Non-pigmented ciliary epithelial cell (primary cell): ENCODE measurements at places on chromosomes 7 and 10.
A peak's percentile ranks its signal among the peaks of the same experiment; 100 is the strongest.

DNA sequence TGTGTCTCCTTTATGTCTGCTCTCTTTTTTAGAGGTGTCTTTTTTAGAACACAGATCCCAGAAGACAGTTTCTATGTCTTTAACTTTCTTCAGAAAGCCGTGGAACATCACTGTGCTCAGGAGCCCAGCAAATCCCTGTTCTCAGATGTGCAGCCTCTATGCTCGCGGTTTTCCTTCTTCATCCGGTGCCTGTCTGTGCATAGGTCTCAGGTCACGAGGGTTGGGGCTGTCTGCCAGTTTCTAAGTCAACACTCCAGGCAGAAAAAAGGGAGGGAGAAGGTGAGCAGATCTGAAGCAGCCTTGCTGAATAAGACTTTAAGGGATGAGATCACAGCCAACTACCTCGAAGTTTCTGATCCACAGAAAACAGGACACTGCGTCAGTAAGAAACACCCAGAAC, 68.5 kb downstream of the CRTAC1 start:
- DNase-seq: no peak

GRCh38 chr10:60340973-60341372, 48.7 kb downstream of the ANK3 start:
- no peak for DNase-seq

GRCh38 chr10:10871352-10871751, 146.3 kb upstream of the CELF2 start:
- no peak for DNase-seq

GRCh38 chr7:128892521-128893250, 17.8 kb downstream of the KCP start:
- no peak for DNase-seq

- peak; percentile 76 for DNase-seq
These were observed 20.9 kb downstream of the MAP3K8 start for GRCh38 chr10:30454744-30455510.

- DNase-seq: no peak
These were observed 322.3 kb downstream of the WDR37 start for GRCh38 chr10:1378473-1378872.

- DNase-seq: no peak
These were observed 505 bp downstream of the HNRNPA2B1 start for GRCh38 chr7:26200038-26200443.

- DNase-seq: no peak
These were observed 88.7 kb upstream of the MYL10 start for GRCh38 chr7:101717628-101718357.

DNA sequence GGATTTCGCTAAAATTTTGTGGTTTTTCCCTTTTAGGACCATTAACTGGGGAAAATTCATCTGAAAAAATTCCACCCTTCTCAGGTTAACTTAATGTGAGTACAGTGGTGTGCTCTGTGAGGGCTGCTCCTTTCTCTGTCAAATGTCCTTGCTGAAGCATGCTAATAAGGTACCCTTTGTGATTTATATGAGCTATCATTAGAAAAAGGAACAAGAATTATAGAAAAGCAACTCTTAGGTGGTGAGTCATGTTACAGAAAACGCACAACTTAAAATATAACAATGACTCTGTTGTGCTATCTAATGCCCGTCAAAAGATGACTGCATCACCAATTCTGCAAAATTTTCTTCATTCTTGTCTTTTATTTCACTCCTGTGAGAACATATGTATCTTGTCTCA, 162.0 kb upstream of the MAGI2 start:
- DNase-seq: no peak

GRCh38 chr7:28516390-28517172, 104.3 kb downstream of the CREB5 start:
- DNase-seq: no peak

DNA sequence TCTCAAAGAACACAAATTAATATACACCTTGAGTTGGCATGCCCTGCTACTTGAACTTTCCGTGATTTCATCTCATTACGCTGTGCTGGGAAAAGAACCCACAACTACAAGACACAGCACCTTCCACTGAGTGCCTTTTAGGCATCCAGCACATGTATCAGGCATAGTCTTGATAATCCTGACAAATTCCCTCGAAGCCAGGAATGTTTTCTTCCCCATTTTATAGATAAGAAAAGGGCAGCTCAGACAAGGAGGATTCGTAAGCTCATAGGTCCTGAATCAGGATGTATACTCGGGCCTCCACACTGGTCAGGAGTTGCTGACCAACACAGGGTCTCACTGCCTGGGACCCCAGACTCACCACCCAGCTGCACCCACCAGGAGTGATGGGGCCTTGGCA, 368.6 kb downstream of the TNS3 start:
- no peak for DNase-seq

- no peak for DNase-seq
These were observed 221.1 kb downstream of the SEMA3E start for GRCh38 chr7:83427884-83428283.

DNA sequence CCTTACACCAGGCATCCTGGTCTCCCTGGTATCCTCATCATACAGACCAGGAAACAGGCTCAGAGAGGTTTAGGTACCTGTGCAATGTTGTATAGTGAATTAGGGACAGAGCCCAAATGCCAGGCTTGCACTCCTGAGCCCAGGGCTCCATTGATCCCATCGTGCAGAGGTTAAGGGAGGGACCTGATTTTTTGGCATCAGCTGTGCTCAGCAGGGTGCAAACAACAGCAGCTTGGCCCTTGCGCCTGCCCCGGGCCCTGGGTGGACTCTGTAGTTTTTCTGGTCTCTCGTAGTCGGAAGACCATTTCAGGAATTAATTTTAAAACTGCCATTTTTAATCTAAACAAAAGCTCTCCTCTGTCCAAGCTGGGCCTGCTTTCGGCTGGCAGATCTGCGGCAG, 79.2 kb downstream of the COL26A1 start:
- no peak for DNase-seq

DNA sequence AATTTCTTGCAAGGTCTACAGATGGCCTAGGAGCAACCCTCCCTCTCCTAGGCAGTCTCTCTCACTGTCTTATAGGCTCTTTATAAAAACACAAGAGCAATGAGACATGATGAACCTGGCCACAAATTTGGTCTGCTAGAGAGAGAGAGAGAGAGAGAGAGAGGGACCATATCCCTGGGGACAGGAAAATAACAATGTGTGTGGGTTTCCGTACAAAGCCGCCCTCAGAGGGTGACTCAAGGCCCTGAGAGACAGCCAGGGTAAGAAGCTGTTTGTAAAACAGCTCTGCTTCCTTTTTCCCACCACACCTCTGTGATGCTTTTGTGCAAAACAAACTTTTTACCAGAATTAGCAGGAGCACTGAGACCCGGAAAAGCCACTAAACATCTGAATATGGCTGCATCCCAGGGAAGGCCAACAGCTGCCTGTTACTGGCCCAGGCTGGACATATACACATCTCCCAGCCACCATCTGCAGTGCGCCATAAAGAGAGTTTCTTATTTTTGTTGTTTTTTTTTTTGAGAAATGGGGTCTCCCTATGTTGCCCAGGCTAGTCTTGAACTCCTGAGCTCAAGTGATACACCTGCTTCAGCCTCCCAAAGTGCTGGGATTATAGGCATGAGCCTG, 18.4 kb downstream of the GIMAP5 start:
- no peak for DNase-seq

- DNase-seq: no peak
These were observed 131.1 kb upstream of the TBX20 start for GRCh38 chr7:35384761-35385700.

- DNase-seq: no peak
These were observed 110.1 kb downstream of the CDK14 start for GRCh38 chr7:90706072-90706716.

DNA sequence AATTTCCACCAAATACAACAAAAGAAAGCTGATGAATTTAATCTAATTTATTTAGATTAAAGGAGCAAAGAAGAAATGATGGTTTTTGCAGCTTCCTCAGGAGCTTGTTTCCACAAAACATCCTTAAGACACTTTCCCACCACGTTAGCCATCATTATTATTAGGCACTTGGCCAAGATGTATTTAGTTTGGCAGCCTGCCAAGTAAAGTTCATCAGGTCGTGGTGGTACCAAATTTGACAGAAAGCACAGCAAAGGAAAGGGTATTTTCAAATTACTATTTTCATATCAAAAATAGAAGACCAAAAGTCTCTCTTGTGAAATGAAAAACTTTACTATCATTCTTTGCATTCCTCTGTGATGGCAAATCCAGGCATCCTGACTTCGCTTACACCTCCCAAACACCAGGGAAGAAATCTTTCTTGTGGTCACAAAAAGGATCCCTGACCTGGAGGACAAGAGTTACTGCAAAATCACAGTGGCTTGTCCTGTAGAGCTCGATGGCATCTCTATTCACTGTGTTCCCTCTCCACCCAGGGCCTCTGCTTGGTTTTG, 123.1 kb upstream of the INHBA start:
- no peak for DNase-seq

GRCh38 chr7:157570531-157571200, 233.9 kb downstream of the DNAJB6 start:
- DNase-seq: peak; percentile 6

- no peak for DNase-seq
These were observed 1673.4 kb downstream of the REEP3 start for GRCh38 chr10:65194555-65194954.
